ENCODE measurements at places on chromosomes 11 and 22.

DNA sequence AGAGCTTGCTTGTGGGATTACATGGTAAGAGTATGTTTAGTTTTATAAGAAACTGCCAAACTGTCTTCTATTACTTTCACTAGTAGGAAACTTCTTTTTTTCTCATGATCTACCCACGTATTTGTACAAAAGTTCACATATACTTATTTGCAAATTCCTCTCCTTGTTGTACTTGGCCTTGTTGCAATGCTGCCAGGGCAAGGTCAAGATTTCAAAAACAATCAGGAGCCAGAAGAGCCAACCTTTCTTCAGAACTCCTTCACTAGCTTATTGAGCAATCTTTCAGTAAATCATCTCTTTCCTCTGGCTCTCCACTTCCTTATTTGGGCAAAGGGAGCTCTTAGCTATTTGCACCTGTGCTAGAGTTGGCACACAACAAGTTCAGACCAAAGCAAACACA, 9.7 kb downstream of the SRSF8 start:
- no peak for DNase-seq

DNA sequence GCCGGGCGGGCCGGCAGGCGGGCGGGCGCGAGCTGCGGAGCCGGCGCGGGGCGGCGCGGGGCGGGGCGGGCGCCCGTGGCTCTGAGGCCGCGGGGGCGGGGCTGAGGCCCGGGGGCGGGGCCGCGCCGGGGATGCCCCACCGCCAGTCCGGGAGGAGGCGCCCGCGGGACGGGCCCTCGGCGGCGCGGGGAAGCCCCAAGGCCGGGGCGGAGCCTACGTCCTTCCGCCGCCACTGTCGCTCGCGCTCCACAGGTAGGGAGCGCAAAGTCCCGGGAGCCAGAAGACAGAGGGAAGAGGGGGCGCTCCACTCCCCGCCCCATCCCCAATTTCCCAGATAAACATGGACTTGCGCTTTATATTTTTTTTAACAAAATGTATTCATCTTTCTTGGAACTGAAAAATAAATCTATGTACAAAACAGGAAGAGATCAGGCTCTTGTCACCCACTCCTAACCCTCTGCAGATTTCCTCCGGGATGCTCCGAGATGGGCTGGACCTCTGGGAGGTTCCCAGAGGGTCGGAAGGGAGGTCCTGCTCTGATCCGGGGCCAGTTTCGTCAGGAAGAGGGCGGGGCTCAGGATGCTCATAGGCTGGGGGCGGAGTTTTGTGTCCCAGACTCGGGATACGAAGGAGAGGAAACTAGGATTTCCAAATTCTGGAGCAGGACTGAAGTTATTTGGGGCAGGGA, at the start of gene MAP4K2:
Gene MAP4K2 (minus strand): TSS at position 57 of the 688 bp plus-strand sequence. CDS start 65 bp downstream, outside the sequence.
- DNase-seq, result peak; percentile 73

GRCh38 chr11:109089144-109089543, 332.8 kb upstream of the C11orf87 start:
- DNase-seq, result no peak

- no peak for DNase-seq
Observed at GRCh38 chr22:41906822-41907221, 8.1 kb downstream of the SHISA8 start.

DNA sequence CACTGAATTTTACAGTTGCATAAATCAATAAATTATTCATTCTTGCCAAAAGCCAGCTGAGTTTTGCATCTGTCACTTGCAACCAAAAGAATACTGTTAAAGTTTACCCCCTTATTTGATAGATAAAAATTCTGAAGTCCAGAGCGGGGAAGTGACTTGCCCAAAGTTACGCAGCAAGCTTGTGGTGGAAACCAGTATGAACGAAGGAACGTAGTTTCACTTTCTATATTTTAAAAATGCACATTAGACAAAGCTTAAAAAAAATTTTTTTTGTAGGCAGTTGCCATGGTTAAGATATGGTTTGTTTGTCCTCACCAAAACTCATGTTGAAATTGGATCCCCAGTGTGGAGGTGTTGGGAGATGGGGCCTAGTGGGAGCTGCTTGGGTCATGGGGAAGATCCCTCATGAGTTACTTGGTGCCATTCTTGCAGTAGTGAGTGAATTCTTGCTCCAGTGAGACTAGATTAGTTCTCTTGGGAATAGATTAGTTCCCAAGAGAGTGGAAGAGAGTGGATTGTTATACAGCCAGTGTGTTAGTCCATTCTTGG, 46.3 kb upstream of the SEZ6L start:
- DNase-seq, result no peak

GRCh38 chr11:95154514-95154913, 64.9 kb downstream of the ENDOD1 start:
- DNase-seq, result no peak

GRCh38 chr11:92216789-92217188, 7.8 kb upstream of the FAT3 start:
- DNase-seq, result no peak

GRCh38 chr11:57800444-57801182, 39.0 kb downstream of the CTNND1 start:
- DNase-seq, result no peak

GRCh38 chr11:114088216-114088615, 28.7 kb downstream of the ZBTB16 start:
- DNase-seq, result no peak

- no peak for DNase-seq
Observed at GRCh38 chr11:27501100-27501499, 5.5 kb downstream of the LIN7C start.

DNA sequence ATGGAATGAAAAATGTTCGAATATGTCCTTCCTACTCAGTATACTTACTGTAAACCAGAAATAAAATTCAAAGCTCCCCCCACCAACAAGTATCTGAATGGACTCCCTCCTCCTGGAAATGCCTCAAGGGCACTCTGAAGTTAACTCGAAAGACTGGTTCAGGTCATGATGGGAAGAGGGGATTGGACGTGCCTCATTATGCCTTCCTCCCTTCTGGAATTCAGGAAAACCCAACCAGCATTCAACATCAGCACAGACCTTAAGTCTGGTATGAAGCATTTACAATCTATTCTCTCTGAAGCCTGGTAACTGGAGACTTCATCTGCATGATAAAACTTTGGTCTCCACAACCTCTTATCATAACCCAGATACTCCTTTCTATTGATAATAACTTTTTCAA, 428.3 kb upstream of the RAG2 start:
- no peak for DNase-seq

DNA sequence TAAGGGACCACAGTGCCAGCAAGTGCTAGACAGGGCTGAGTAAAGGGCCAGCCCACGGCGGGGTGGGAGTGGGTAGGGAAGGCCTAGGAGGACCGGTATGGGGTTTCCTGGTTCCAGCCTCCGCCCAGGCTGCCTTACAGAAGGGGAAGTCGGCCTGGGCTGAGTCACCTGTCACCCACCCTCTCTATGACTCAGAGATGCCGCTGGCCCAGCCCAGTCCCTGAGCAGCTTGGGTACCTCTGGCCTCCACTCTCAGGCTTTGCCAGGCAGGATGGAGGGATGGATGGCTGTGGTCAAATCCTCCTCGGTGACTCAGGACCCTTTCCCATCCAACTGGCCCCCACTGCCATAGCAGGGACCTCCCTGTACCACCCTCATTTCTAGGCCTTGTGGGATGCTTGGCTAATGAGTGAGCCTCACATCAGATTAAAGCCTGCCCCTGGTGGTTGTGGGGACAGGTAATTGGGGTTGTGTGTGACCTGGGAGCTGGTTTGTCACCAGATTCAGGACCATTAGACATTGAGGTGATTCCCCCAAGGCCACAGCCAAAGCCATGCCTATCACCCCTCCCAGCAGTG, 13.9 kb downstream of the SLC35E4 start:
- peak; percentile 66 for DNase-seq

GRCh38 chr22:26887456-26887855, 230.1 kb downstream of the MIAT start:
- DNase-seq, result no peak
